IMR-90 (cell line): ENCODE measurements at places on chromosomes 7 and 10. TPM values are rescaled to one million over a fixed set of nuclear protein-coding genes. Genes with fewer than 3 reads are reported as not detected.

DNA sequence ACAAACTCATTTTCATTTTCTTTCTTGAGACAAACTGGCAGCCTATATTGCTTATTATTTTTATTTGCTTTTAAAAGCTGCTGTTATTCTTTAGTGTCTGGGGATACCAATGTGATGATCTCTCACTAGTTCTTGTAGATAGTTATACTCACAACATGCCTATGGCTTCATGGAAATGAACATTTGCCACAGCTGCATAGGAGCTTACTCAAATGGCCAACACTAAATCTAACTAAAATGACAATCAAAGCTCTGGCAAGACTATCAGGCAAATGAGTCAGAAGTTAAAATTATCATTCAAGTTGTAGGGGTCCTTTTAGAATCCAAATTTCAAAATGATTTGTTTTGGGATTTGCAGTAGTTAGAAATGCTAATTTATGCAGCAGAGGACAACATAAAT is 225.9 kb downstream of the ANK3 start:
- DNase-seq, result no peak

- no peak for DNase-seq
These were observed 297.9 kb downstream of the GATA3 start for GRCh38 chr10:8352171-8353075.

DNA sequence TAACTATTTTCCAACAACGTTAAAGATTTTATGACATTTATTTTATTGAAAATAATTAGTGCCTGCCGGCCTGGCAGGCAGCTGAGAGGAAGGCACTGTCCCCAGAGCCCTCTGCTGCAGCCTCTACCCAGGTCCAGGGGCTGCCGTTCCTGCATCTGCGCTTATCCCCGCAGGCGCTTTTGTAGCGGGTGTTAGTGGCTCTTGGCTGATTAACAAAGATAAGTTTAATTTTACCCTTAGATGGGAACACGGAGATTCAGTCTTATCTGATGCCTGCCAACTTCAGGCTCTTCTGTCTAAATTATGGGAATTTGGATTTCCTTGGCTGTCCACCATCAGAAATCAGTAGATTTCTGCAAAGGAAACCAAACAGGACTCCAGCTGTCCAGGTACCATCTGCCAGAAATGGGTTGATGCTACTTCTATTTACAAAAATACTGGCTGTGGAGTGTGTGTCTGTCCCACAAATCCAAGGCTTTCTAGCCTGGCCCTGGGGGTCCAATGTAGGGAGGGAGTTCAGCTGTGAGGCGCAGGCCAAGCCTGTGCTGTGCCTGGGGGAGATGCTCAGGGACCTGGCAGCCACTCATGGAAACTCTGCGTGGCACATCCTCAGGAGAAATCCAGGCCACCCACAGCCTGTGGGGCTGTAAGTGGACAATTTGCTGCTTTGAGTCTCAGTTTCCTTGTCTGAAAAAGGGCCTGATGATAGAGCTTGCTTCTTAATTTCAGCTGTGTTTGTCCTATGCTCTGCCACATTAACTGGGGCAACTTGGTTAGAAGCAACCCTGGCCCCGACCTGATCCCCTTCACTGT is 62.0 kb upstream of the IGFBP3 start:
- no peak for DNase-seq

GRCh38 chr7:100674411-100675104 is 1.0 kb downstream of the GNB2 start:
- DNase-seq, result no peak

- DNase-seq, result no peak
These were observed 237.7 kb upstream of the CCDC6 start for GRCh38 chr10:60144099-60144498.

DNA sequence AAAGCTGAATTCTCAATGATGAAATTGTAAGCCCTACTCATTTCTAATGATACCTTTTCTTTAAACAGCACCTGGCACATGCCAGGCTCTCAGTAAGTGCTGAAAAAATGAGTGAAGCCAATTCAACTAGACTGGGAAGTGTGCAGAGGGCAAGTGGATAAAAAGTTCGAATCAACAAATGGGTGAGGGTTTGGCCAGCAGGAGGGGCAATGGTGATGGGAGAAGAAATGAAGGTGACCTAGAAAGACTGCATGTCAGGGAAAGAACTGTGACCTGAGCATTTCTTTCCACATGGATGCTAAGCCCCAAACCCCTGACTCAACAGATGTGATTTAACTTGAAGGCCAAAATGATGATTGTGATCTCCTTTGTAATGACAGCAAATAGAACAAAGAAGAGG is 54.6 kb downstream of the DKK1 start:
- no peak for DNase-seq

- DNase-seq, result no peak
These were observed 424.0 kb downstream of the PLXNA4 start for GRCh38 chr7:132152131-132152889.

DNA sequence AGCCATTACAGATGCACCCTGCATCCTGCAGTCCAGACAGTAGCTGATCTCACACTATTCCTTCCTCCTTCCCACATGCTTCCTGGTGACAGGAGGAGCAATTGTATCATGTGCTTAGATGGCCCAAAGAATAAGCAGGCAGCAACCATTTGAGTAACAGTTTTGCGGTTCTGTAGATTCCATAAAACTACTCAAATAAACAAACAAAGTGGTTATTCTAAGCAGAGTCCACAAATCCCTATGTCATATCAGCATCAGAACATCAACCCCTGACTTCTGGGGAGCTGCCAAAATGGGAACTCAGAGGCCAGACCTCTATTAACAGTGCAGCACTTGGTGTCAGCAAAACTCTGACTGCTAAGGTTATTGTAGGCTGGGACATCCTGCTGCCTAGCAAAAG is 226.0 kb downstream of the SORCS1 start:
- no peak for DNase-seq

- peak; percentile 6 for DNase-seq
These were observed 45.8 kb upstream of the CARD11 start for GRCh38 chr7:3089493-3089892.

GRCh38 chr7:137151041-137151689 is 192.4 kb downstream of the PTN start:
- peak; percentile 94 for DNase-seq

GRCh38 chr7:42831006-42831717 is 80.7 kb downstream of the C7orf25 start:
- DNase-seq, result peak; percentile 44

DNA sequence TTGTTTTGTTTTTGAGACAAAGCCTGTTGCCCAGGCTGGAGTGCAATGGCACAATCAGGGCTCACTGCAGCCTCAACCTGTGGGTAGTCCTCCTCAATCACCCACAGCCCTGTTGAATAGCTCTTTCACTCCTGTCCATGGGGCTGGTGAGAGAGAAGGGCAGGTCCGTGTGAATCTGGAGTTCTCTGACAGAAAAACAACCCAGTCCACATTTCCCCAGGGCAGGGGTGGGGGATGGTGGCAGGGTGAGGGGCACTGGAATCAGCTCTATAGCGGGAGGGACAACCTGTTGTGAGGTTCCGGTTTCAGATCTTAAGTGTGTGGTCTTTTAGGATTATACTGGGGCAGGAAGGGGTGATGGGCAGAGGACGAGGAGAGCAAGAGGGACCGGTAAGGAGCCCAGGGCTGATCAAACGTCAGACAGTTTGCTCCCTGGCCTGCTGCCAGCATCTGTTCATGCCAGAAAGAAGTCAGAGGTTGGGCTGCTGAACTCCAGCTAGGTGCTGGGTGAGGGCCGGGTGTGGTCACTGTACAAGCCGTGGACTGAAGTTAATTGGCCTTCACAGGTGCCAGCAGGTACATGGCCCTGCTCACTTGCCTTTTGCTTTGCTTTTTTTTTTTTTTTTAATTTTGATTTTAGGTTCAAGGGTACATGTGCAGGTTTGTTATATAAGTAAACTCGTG is 33.2 kb upstream of the MKRN1 start:
- no peak for DNase-seq

DNA sequence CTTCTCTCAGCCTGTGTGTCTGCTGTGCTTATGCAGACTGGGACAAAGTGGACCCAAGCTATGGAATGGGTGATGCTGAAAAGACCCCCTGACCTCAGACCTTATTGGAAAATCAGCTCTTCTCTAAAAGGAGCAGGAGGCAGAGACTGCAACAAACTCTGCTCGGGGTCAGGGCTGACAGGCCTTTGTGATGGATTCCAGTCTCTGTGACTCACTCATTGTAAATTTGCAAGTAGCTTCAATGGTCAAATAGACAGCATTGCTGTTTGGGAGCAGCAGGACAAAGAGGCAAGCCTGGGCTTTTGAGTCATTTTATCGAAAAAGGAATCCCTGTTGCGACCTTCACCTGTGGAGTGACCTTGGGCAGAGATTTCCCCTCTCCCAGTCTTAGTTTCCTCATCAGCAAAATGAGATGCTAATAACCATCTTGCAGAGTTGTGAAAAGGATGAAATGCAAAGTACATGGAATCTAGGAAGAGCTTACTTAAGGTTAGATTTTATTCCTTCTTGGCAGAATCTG is 26.1 kb upstream of the GPR26 start:
- no peak for DNase-seq

DNA sequence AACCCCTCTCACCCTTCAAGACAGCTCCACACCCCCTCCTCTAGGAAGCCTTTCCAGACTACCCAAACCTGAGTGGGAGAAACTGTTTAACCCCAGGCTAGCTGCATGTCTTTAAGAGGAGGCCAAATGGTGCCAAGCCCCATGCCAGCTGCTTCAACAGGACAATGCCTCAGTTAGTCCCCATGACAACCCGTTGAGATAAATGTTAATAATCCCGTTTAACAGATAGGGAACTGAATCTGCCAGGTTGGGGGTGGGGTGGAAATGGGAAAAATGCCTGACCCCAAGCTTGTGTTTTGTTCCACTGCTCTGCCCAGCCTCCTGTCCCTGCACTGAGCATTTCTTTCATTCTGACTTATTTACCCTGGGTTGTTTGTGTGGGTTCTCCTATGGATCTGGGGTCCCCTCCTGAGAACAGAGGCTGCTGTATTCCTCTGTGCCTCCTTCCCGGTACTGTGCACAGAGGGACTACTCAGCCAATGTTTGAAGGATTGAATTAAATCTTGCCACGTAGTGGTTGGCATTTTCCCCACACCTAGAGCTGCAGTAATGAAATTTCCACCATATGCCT is 452.6 kb upstream of the ZMIZ1 start:
- DNase-seq, result no peak

DNA sequence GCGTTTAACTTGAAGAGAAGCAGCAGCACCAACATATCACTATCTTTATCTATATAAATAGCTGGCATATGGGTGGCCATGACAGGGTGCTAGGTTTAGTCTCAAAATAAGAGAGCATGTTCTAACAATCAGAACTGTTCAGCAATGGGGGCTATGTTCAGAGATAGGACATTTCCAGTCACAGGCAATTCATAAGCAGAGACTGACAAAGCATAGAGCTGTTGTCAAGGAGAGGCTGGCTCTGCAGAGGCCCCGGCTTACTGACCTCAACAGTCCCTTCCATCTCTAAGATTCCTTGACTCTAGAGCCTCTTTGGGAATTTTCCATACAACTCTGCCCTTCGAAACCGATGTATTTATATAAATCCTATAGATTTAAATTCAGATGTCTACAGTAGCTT is 17.2 kb downstream of the ANK3 start:
- no peak for DNase-seq

- DNase-seq, result no peak
These were observed 13.1 kb downstream of the PLEKHS1 start for GRCh38 chr10:113764582-113764981.

GRCh38 chr10:4074545-4075407 is 289.8 kb upstream of the KLF6 start:
- DNase-seq, result peak; percentile 52

DNA sequence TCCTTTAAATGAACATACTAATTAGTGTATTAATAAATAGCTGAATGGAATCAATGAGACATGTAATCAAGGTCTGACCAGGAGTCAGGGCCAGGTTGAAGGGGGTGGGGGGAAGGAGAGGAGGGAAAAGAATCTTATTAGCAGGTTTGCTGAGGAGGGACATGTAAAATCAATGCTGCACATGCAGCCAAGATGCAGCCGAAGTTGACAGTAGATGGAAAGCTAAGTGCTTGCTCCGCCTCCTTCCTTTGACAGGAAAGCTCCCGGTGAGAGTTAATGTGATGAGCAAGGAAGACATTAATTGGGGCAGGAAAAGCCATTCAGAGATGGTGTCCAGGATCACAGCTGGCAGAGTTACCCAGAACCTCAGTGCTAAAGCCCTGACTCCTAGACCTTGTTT is 24.4 kb downstream of the PLXNA4 start:
- no peak for DNase-seq

Gene TRIM50
- total RNA-seq, result not detected in 2 replicates

Gene GIMAP1
- not detected in 2 replicates for total RNA-seq

Gene TUBAL3
- not detected in 2 replicates for total RNA-seq

Gene SPACDR
- total RNA-seq, result 0.54 and 1.1 TPM in 2 replicates

Gene CYP51A1
- 76.4 and 92.8 TPM in 2 replicates for total RNA-seq

Gene GCK
- total RNA-seq, result 0.18 and 0.28 TPM in 2 replicates
